ENCODE measurements at places on chromosomes 7 and 10.

DNA sequence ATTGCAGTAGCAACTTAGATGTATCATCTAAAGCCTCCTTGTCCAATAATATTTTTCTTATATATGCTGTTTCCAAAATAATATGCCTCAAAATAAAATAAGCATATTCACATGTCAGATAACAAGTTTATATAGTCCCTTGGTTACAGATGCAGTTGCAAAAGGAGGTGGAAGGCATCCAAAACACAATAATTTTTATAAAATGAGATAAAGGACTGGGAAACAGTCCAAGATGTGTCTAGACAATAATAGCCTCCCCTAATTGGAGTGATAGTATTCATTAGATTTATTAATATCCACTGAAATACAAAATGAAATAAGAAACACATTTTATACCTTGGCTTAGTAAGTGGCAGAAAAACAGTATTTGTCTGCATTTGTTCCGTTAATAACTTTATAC, 30.3 kb downstream of the BCAP29 start:
- no peak for DNase-seq

DNA sequence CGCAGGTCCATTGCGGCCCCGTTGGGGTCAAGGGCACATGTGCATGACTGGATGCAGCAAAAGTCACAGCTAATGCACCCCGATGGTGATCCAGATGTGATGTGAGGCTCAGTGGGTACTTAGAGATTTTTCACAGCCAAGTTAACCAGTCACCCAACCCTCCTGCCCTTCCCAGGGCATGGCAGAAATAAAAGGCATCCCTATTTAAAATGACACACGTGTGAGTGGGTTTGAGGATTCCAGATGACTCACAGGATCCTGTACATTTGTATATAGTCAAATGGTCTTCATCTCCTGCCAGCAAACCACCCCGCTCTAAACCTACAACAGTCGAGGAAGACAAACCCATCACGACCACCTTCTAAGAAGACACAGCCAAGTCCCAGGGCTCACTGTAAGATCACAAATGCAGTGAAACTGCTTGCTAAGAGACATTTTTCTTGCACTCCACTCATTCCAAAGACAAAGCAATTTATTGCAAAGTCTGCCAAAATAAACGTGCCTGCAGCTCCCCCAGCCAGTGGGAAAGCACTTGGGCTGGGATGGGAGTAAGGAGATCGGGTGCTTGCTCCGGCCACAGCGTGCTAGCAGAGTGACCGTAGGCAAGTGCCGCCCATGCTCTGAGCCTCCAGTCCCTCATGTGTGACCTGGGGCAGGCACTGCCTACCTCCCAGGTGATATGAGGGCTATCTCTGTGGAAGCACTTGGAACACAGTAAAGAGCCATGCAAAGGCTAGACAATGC, 86.6 kb upstream of the MACROH2A2 start:
- no peak for DNase-seq

DNA sequence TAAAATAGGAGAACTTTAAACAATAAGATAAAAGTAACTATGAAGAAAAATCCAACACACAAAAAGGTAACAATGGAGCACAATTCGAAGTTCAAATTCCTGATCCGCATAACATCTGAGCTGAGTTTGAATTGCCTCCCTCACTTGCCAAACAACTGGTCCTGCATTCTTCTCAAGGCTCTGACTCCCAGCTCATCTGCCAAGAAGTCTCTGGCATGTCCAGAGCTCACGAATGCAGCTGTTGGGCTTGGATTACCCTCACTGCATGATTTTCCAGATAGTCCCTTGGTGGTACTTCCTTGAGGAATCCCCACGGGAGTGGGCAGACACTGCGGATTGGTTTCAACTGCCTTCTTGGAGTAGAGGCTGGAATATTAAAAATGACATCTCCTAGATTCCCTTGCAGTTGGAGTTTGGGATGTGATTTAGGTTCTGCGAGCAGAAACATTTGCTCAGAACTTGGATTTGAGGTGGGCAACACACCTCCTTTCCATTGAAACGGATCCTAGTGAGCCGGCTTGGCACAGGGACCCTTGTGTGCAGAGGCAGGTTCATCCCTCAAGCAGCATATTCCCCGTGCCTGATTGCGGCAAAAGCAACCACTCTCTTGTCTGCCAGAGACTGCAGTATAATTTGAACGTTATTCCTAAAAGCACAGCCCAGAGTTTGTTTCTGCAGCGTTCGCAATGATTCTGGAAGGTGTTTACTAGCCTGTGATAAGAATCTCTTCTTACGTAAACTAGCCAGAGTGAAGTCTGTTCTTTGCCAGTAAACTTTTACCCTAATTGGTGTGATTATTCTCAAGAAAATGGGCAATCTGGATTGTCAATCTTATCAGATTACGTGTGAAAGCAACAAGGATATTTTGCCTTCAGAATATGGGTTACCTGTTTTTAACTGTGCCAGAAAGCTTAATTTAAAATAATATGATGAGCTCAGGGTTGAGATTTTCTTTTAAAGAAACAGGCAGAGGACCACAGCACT, 23.4 kb upstream of the PRKCQ start:
- no peak for DNase-seq

DNA sequence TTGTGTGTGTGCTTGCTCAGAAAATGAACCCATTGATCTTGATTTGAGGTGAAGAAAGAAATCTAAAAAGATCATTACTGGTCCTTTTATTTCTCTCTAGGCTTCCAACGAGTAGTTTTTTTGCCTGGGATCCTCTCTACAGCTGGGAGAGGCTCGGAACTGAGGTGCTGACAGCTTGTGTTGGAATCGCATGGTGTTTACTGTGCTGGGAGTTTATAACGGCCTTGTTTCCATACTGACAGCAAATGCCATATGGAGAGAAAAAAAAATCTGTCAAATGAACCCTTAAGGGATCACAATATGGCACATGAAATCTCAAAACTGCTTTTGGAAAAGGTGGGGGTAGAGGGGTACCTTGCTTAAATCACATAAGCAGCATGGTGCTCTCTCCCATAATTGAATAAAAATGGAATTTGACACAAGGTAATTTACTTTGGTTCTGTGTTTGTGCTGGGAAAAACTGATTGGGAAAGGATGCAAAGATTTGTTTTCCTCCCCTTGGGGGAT, 165.0 kb downstream of the RGS10 start:
- DNase-seq = no peak

DNA sequence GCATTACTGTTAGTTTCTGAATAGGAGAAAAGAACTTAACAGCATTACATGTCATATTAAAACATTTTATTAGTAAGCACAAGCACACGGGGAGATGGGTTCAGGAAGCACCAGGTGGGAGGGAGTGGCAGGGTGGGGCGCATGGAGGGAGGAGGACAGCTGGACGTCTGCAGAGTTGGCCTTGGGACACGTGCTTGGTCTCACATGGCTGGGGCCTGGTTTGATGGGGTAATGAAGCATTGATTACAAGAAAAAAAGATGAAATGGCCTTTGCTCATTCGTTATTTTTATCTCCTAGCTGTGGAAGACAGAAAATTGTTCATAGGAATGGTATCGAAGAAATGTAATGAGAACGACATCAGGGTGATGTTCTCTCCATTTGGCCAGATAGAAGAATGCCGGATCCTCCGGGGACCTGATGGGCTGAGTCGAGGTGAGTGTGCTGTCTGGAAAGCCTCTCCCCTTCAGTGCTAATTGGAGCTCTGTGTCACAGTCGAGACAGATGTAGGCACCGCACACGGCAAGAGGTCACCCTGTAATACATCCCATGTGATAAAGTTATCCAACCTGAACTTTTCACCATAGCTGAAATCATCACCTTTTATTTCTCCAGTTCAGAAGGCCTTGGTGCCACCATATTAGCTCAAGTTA, 239.9 kb downstream of the CELF2 start:
- DNase-seq = no peak

- DNase-seq = no peak
These were observed 191.0 kb downstream of the DGKI start for GRCh38 chr7:137655804-137656203.

- DNase-seq = no peak
These were observed 57.4 kb downstream of the CDK6 start for GRCh38 chr7:92778972-92779371.

Measured in NCI-H1092 (cell line).